ENCODE measurements at places on chromosomes 13 and 19.

DNA sequence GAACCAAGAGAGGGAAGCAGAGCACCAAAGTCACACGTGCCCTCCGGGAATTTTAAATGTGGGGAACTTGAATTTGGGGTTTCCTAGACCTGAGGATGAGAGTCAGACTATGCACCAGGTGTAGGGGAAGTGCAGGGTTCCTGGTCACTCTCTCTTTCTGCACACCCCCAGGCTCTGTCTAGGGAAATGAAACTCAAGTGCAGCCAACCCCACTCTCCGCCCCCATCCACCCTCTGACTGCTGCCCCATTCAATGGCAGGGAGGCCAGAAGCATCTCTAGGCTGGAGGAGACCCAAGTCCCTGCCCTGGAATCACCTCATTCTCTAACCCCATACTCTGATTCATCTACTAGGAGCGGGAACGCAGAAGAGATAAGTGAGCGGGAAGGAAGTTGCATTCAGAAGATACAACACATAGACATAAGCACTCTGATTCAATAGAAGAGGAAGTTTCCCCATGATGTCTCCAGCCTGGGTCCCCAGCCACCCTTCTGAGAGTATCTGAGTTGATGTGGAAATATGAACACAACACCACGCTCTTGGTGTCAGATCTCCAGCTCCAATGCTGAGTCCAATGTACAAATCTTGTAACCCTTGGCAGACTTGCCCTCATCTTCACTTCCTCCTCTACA lies 4.7 kb upstream of the SIGLEC14 start:
- H3K36me3 ChIP-seq, result no peaks in the 10 kb centered on the region
- H3K27ac ChIP-seq, result no peak overlapping the region
- H3K27me3 ChIP-seq, result no peaks in the 10 kb centered on the region
- H3K4me3 ChIP-seq, result no peak overlapping the region
- no peak for DNase-seq

DNA sequence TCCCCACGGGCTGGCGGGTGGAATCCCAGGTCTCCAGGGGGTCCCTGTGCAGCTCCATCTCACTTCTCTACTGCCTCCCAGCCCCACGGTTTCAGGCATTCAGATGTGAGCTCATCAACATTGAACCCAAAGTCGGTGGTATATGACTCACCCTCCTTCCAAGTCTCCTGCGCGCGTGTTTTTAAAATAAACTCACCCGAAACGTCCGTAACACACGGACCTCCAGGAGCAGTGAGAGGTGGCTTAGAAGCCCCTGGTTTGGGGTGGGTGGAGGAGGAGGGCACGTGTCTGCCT lies 14.0 kb upstream of the CRTC1 start:
- no peak for DNase-seq
- H3K4me3 ChIP-seq, result no peak overlapping the region
- no peaks in the 10 kb centered on the region for H3K27me3 ChIP-seq
- H3K36me3 ChIP-seq, result peaks cover 6% of the 10 kb centered on the region
- H3K27ac ChIP-seq, result no peak overlapping the region
- no peaks in the 10 kb centered on the region for H3K4me1 ChIP-seq

DNA sequence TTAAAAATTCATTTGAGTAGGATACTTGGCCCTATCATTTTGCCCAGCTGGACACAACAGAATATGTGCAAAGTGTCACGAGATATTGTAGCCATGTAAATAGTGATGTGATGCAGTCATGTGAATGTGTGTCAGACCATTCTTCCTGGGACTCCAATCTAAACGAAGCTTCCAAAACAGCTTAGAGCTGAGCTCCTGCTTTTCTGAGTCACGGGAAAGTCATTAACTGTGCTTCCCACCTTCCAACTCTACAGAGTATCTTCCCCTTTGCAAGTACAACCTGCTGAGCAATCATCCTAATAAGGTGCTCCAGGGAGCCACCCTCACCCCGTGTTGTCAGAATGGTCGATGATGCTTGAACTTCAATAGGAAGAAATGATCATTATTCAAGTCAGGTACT lies 294.7 kb downstream of the MYO16 start:
- no peak for DNase-seq
- no peak overlapping the region for H3K4me3 ChIP-seq
- H3K27me3 ChIP-seq, result peaks cover 5% of the 10 kb centered on the region
- H3K4me1 ChIP-seq, result peaks cover 9% of the 10 kb centered on the region

GRCh38 chr13:42981853-42982252 lies 10.2 kb downstream of the EPSTI1 start:
- peaks cover 64% of the 10 kb centered on the region for H3K36me3 ChIP-seq
- DNase-seq, result no peak
- no peaks in the 10 kb centered on the region for H3K27me3 ChIP-seq
- H3K27ac ChIP-seq, result no peak overlapping the region
- H3K4me1 ChIP-seq, result peaks cover 66% of the 10 kb centered on the region

DNA sequence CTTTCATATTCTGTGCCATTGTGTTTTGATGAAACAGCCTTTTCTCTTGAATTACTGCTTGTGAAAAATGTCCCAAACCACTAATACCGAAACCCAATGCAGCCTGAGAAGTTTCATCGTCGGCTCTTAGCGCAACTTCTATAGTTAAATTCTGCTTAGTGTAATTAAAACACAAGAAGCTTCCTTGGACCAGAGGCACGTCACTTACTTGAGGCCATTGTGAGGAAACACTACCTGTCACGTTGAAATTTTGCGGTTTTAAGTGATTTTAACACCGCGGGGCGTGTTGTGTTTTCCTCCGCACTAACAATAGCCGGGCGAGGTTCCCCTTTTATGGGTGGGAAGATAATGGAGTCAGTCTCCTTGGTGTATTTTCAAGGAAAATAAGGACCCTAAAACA lies 70.9 kb downstream of the GGACT start:
- no peak overlapping the region for H3K27ac ChIP-seq
- H3K27me3 ChIP-seq, result peaks cover 8% of the 10 kb centered on the region
- peaks cover 40% of the 10 kb centered on the region for H3K4me1 ChIP-seq
- H3K36me3 ChIP-seq, result no peaks in the 10 kb centered on the region
- no peak overlapping the region for H3K4me3 ChIP-seq

GRCh38 chr19:55257461-55258420 lies 1.1 kb downstream of the PPP6R1 start:
- H3K36me3 ChIP-seq, result peaks cover 21% of the 10 kb centered on the region
- peaks cover 59% of the 10 kb centered on the region for H3K4me1 ChIP-seq
- H3K27ac ChIP-seq, result peak overlapping the region; percentile 95
- H3K4me3 ChIP-seq, result peak overlapping the region; percentile 96

- H3K36me3 ChIP-seq, result peaks cover 17% of the 10 kb centered on the region
- no peak for DNase-seq
- H3K27me3 ChIP-seq, result no peaks in the 10 kb centered on the region
Measured at GRCh38 chr13:100273552-100273951, 184.7 kb downstream of the PCCA start.

DNA sequence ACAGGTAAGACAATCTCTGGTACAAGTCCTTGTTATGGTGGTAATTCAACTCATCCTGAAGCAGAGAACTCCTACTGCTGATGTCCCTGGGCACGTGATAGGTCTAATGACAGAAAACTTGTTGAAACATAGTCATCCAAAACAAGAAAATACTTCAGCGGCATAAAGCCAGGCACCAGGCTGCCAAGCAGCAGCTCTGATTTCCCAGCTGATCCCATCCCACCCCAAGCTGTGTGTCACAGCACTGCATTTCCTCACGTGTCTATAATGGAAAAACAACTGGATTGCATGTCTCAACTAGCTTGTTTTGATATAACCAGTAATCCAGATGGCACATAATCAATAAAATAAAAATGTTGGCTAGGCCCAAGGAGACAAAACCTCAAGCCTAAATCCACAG lies 64.8 kb downstream of the MIPEP start:
- H3K36me3 ChIP-seq, result no peaks in the 10 kb centered on the region
- H3K27me3 ChIP-seq, result no peaks in the 10 kb centered on the region
- no peak overlapping the region for H3K4me3 ChIP-seq
- no peak for DNase-seq
- H3K27ac ChIP-seq, result no peak overlapping the region

DNA sequence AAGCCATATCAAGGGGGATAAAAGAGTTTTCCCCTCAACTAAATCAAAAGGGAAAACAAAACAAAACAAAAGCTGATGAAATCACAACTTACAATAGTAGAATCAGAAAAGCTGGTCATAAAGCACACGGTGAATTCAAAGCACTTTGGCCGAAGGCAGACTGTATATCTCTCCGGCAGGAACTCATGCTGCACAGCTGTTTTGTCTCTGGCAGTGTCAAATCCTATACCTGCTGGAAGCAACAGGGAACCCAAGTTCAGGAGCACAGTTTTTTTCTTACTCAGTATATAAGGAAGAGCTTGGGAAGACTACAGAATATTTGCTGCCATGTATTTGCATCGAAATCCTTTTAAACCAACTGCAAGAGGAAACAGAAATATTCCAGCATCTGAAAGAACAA lies 213.7 kb downstream of the RFC3 start:
- H3K27me3 ChIP-seq, result no peaks in the 10 kb centered on the region
- no peak overlapping the region for H3K4me3 ChIP-seq
- H3K36me3 ChIP-seq, result no peaks in the 10 kb centered on the region
- no peak for DNase-seq
- no peaks in the 10 kb centered on the region for H3K4me1 ChIP-seq
- no peak overlapping the region for H3K27ac ChIP-seq

- H3K36me3 ChIP-seq, result no peaks in the 10 kb centered on the region
- H3K4me3 ChIP-seq, result no peak overlapping the region
- no peaks in the 10 kb centered on the region for H3K27me3 ChIP-seq
- no peak overlapping the region for H3K27ac ChIP-seq
- DNase-seq, result no peak
Measured at GRCh38 chr13:63737418-63737817, 2321.8 kb upstream of the PCDH20 start.

DNA sequence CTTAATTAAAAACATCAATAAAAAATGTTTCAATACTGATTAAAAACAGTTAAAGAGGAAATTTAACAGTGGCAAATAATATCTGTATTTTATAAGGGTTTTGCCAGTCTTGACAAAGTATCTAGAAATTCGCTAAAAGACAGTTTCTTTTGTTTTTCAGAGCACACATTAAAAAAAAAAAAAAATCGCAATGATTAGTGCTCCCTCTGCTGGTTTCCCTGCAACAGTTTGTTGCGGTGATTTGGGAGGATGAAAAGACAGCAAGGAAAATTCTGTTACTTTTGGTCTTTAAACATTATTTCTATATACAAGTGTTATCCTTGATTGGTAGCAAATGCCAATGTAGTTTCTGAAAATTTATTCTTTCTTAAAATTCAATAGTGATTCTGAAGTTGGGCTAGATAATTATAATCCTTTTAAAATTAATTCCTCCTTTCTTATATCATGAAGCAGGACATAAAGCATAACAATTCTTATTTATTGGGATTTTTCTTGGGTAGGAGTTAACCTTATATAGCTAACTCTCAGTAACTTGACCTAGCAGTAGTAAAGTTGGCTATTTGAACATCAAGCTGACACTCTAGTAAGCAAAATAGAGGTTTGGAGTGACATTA lies 23.1 kb upstream of the SPRY2 start:
- no peak overlapping the region for H3K4me3 ChIP-seq
- no peak for DNase-seq
- no peak overlapping the region for H3K27ac ChIP-seq
- H3K36me3 ChIP-seq, result no peaks in the 10 kb centered on the region
- H3K4me1 ChIP-seq, result no peaks in the 10 kb centered on the region
- peaks cover 4% of the 10 kb centered on the region for H3K27me3 ChIP-seq

All from activated T-helper 1 cell treated with anti-CD3 and anti-CD28 coated beads, Interleukin-12 subunit alpha, Interleukin-12 subunit beta, Interleukin-2, Interleukin-4 antibody, amounts not matched to agents 30 ng/mL and 10 ng/mL and 1 ng/mL, durations not matched to agents 14 hours and 24 hours and 36 hours (primary cell).